Fibroblast of villous mesenchyme (primary cell): ENCODE measurements at places on chromosomes 11 and 22. TPM values are rescaled to one million over a fixed set of nuclear protein-coding genes. Genes with fewer than 3 reads are reported as not detected.

DNA sequence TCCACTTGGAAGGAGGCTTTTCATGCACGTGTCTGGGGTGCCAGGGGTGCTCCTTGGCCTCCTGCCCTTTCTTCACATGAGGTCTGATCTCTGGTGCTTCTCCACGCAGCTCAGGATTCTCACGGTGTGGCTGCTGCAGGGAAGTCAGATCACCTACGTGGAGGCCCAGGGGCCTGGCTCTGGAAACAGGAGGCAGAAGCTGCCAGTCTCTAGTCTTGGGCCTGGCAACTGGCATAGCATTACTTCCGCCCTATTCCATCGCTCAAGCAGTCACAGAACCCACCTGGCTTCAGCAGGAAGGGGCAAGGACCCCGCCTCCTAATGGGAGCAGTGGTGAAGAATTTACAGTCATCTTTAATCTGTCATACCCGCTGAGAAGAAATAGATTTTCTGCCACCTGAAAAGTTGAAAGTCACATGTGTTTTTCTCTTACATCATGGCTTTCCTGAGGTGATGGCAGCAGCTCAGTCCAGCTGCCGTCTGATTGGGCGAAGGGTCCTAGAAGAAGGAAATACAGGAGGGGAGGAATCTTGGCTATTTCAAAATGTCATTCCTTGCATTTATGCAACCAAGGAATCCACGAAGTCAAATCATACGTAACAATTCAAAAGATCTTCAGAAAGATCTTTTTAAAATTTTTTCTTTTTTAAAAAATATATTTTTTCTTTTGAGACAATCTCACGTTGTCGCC lies 50.1 kb upstream of the DKK3 start:
- DNase-seq: no peak

- no peak for DNase-seq
Measured at GRCh38 chr11:44892843-44893242, 57.8 kb downstream of the TP53I11 start.

DNA sequence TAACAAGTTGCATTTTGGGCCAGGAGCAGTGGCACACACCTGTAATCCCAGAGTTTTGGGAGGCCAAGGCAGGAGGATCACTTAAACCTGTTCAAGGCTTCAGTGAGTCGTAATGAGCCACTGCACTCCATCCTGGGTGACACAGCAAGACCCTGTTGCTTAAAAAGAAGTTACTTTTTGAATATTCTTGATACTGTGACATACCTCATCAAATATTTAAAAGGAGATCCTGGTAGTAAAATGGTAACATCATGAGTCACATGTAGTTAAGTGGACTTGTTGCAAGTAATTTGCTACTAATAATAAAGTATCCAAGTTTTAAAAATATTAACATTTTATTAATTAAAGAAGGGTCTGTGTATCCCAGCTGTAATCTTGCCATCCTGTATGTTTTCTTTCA lies 18.3 kb downstream of the HMGXB4 start:
- peak; percentile 21 for DNase-seq

GRCh38 chr11:3203221-3204043 lies 15.2 kb downstream of the MRGPRG start:
- DNase-seq: no peak

DNA sequence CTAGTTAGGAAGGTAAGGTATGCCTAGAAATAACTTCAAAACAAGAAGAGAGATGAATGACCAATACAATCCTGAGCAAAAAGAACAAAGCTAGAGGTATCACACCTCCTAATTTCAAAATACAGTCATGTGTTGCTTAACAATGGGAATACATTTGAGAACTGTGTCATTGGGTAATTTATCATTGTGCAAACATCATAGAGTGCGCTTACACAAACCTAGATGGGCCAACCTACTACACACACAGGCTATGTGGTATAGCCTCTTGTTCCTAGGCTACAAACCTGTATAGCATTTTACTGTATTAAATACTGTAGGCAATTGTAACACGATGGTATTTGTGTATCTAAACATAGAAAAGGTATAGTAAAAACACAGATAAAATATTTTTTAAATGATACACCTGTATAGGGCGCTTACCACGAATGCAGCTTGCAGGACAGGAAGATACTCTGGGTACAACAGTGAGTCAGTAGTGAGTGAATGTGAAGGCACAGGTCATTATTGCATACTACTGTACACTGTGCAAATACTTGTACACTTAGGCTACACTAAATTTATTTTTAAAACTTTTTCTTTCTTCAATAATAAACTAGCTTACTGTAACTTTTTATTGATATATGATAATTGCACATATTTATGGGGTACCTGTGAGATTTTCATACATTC lies 48.2 kb downstream of the STK33 start:
- no peak for DNase-seq

DNA sequence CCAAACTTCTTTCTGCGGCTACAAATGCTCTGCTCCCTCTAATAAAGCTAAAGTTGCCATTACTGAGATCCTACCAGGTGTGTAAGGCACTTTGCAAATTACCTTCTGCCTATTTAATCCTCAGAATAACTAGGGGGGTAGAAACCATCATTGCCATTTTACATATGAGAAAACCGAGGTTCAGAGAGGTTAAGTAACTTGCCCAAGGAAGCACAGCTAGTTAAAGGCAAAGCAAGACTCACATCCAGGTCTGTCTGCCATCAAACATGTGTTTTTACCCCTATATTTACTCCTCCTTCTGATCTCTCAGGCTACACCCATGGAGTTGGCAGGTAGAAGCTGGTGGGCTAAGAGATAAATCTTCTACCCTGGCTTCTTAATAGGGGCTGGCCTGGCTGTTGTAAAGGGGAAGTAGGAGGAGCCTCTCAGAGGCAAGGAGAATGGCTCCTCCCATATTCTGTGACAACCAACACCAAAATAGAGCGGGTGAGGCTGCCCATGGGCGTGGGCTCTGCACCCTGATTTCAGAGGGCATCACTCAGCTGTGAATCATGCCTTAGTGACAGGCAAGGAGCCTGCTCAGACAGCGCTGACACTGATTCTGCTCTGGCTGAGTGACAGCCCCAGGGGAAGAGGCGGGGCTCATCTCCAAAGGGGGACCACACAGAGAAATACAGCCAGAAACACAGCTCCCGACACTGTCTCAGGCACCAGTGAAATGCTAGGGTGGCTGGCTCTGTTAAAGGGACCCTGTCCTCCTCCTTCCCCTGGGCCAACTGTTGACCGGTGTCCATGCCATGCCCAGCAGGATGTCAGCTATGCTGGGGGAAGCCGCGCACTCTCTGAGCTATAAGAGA lies 106.8 kb downstream of the ABTB2 start:
- no peak for DNase-seq

Gene KDM4D
- total RNA-seq: 0.97 and 1.3 TPM in 2 replicates

Gene NCR3LG1
- total RNA-seq: 14.7 and 16.8 TPM in 2 replicates
